ENCODE measurements at places on chromosomes 12 and 14. TPM values are rescaled to one million over a fixed set of nuclear protein-coding genes. Genes with fewer than 3 reads are reported as not detected.

GRCh38 chr12:65339161-65339560, 60.7 kb downstream of the MSRB3 start:
- no peaks in the 10 kb centered on the region for H3K36me3 ChIP-seq
- H3K27ac ChIP-seq, result no peak overlapping the region
- DNase-seq, result no peak
- H3K4me1 ChIP-seq, result no peaks in the 10 kb centered on the region
- no peak overlapping the region for H3K4me3 ChIP-seq

DNA sequence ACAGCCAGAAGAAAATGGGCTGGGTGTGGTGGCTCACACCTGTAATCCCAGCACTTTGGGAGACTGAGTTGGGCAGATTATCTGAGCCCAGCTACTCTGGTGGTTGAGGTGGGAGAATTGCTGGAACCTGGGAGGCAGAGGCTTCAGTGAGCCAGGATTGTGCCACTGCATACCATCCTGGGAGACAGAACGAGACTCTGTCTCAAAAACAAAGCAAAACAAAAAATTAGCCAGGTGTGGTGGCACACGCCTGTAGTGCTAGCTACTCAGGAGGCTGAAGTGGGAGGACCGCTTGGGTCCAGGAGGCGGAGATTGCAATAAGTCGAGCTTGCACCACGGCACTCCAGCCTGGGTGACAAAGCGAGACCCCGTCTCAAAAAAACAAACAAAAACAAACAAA, 3.8 kb upstream of the EMP1 start:
- H3K36me3 ChIP-seq, result no peaks in the 10 kb centered on the region
- H3K27me3 ChIP-seq, result no peaks in the 10 kb centered on the region
- peaks cover 43% of the 10 kb centered on the region for H3K4me1 ChIP-seq
- DNase-seq, result no peak

DNA sequence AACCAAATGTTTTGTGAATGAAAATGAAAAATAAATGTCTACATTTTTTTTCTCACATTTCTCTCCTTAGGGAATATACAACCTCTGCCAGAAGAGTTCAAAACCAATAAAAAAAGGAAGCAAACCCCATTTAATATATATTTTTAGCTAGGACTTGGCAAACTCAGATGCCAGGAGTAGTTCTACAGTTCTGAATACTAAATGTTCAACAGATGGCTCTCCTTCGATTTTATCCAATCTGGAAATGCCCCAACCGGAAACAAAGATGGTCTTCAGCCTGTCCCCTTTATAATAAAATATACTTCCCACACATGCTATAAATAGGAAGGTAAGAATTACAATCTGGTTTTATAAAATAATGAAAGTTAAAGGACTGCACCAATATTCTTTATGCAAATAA, 330.4 kb downstream of the MDGA2 start:
- no peaks in the 10 kb centered on the region for H3K27me3 ChIP-seq
- no peak overlapping the region for H3K4me3 ChIP-seq
- DNase-seq, result no peak
- H3K4me1 ChIP-seq, result no peaks in the 10 kb centered on the region

DNA sequence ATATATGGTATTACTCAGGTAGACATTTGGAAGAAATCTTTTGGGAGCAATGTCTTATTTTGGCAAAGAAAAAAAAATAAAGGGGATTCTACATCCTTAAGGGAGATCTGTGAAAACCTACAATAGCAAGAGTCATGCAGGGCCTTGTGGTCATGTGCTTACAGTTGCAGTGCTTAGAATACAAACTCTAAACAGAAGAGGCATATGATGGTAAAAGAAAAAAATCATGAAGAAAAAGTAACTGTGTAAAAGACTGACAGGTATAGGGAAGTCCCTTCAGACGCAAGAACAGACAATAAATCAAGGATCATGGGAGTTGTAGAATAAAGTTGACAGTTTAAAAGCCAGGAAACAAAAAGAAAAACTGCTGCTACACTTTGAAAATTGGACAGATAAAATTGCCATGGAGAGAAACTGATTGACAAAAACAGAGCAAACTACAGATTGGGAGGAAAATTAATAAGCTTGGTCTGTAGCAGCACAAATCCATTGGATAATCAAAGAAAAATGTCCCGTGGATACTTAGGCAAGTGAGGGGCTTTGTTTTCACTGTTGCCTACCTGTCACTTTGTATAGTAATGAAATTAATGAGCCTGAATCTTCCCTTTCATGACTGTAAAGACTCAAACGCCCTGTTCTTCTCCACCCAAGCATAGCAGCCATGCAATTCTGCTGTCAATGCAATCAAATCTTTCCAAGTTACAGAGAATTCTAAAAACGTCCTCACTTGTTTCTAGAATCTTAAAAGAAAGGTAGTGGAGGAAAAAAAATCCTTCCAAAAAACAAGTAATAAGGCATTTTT, 402.0 kb downstream of the SYT1 start:
- H3K4me3 ChIP-seq, result no peak overlapping the region
- no peak overlapping the region for H3K27ac ChIP-seq
- no peaks in the 10 kb centered on the region for H3K36me3 ChIP-seq
- H3K4me1 ChIP-seq, result no peaks in the 10 kb centered on the region
- DNase-seq, result no peak
- H3K27me3 ChIP-seq, result no peaks in the 10 kb centered on the region

DNA sequence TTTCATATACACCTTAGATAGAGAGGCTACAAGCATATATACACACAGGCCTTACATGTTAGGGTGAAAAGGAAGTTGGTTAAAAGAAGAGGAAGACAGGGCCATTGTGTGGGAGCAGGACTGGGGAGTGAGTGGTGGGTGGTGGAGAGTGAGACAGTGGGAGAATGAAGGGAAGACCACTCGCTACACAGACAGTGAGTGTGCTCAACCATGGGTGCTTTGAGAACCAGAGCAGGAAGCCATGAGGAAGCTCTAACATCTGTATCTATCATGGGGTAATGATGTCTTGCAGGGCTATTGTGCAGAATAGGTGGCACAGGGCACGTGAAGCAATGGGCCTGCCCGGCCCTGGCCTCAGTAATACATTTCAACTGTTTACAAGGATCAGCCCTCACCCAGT, 11.4 kb upstream of the KRT74 start:
- no peak overlapping the region for H3K27ac ChIP-seq
- no peaks in the 10 kb centered on the region for H3K36me3 ChIP-seq
- no peaks in the 10 kb centered on the region for H3K27me3 ChIP-seq
- no peak overlapping the region for H3K4me3 ChIP-seq

- no peaks in the 10 kb centered on the region for H3K36me3 ChIP-seq
- H3K4me3 ChIP-seq, result no peak overlapping the region
- H3K4me1 ChIP-seq, result no peaks in the 10 kb centered on the region
- H3K27me3 ChIP-seq, result no peaks in the 10 kb centered on the region
Observed at GRCh38 chr12:73632661-73633060, 905.0 kb upstream of the ATXN7L3B start.

DNA sequence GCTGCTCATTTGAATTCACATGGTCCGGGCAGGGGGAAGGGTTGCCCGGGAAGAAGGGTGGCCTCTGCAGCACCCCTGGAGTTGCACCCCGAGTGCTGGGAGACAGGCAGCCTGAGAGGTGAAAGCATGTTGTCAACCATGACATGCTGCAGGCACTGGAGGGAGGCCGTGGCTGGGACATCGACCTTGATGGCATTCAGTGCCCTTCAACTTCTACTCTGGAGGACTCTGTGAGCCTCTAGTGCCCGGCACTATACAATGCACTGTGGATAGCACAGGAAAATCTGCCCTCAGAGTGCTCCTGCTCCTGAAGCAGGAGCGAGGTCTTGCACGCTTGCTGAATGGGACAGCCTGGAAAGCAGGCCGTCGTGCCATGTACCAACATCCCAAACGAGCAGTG, 359.3 kb upstream of the FKBP4 start:
- no peaks in the 10 kb centered on the region for H3K4me1 ChIP-seq
- DNase-seq, result no peak
- no peak overlapping the region for H3K27ac ChIP-seq
- H3K4me3 ChIP-seq, result no peak overlapping the region

- H3K4me1 ChIP-seq, result peaks cover 12% of the 10 kb centered on the region
- peaks cover 23% of the 10 kb centered on the region for H3K36me3 ChIP-seq
- no peak overlapping the region for H3K27ac ChIP-seq
- no peak overlapping the region for H3K4me3 ChIP-seq
- no peak for DNase-seq
Observed at GRCh38 chr14:65084554-65085505, 17.5 kb downstream of the MAX start.

GRCh38 chr12:14954269-14954668, 7.1 kb downstream of the ARHGDIB start:
- H3K4me1 ChIP-seq, result peaks cover 54% of the 10 kb centered on the region
- DNase-seq, result no peak
- no peak overlapping the region for H3K4me3 ChIP-seq
- no peaks in the 10 kb centered on the region for H3K27me3 ChIP-seq
- peak overlapping the region; percentile 86 for H3K27ac ChIP-seq

GRCh38 chr12:109192358-109192757, 76.0 kb downstream of the ACACB start:
- no peak overlapping the region for H3K4me3 ChIP-seq
- no peaks in the 10 kb centered on the region for H3K4me1 ChIP-seq
- H3K27me3 ChIP-seq, result no peaks in the 10 kb centered on the region
- peaks cover 84% of the 10 kb centered on the region for H3K36me3 ChIP-seq

DNA sequence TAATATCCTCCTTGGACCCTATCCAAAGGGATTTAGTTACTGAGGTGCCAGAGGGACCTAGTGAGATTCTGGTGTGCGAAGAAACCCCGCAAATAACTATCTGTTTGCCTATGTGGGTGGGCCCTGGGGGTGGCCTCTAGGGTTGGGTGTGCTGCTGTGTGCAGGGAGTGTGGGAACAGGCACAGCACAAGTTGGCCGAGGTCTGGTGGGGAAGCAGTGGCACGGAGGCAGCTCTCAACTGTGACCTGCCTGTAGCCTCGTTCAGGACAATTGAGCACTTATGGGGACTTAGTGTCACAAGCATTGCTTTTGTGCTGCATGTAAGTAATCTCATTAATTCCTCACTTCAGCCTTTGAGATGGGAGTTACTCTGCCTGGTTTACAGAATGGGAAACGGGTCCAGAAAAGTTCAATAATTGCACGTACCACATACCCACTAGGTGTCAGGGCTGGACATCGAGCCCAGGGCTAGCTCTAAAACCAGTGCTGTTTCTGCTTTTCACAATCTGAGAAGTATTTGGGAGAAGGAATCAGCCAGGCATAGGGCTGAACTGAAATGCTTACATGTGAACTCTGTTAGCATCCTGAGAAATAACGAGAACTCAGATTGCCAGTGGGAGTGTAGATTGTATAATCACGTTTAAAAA, 58.8 kb downstream of the TECPR2 start:
- H3K4me3 ChIP-seq, result no peak overlapping the region
- no peak for DNase-seq
- H3K4me1 ChIP-seq, result no peaks in the 10 kb centered on the region
- no peaks in the 10 kb centered on the region for H3K36me3 ChIP-seq
- H3K27ac ChIP-seq, result no peak overlapping the region
- no peaks in the 10 kb centered on the region for H3K27me3 ChIP-seq

DNA sequence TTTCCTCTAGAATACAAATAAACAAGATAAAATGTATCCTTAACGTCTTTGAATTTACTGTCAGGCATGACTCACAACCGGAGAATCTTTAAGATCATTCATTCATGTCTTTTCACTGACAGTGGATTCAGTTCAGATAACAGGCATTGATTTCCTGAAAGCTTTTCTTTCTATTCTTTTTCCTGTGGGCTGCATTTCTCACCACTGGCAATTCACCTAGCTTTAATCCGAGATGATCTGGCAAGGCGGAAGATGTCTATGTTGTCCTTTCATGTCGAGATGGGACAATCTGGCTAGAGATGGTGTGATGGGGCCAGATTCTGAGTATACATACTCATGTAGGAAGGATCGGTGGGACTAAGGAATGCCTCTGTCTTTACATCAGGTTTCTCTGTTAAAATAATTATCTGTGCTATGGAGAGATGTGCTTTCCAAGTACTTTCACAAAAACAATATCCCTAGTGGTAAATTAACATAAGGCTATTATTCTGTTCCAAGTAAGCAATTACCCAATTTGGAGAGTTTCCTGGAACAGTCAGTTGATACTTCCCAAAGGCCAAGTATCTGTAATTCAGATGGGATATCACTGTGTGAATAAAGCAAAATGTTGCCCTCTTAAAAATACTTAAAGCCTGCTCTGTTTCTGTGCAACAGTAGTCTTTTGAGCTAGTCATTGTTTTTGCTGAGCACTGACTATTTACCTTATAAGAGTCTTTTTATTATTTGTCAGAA, 17.8 kb downstream of the ACSS3 start:
- H3K27ac ChIP-seq, result no peak overlapping the region
- peaks cover 5% of the 10 kb centered on the region for H3K4me1 ChIP-seq
- no peaks in the 10 kb centered on the region for H3K27me3 ChIP-seq
- DNase-seq, result no peak

DNA sequence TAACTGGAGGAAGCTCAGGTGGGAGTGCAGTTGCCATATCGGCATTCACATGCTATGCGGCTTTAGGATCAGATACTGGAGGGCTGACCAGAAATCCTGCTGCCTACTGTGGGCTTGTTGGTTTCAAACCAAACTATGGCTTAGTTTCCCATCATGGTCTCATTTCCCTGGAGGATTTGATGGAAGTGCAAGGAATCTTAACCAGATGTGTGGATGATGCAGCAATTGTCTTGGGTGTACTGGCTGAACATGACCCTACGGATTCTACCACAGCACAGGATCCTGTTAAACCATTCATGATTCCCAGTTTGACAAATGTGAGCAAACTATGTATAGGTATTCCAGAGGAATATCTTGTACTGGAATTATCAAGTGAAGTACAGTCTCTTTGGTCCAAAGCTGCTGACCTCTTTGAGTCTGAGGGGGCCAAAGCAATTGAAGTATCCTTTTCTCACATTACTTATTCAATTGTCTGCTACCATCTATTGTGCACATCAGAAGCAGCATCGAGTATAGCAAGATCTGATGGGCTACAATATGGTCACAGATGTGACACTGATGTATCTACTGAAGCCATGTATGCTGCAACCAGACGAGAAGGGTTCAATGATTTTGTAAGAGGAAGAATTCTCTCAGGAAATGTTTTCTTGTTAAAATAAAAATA, 42.9 kb downstream of the RALGAPA1 start:
- peaks cover 6% of the 10 kb centered on the region for H3K36me3 ChIP-seq
- no peaks in the 10 kb centered on the region for H3K27me3 ChIP-seq

Gene ALX1
- not detected for total RNA-seq

Gene DPPA3
- not detected for total RNA-seq

Gene PLEKHD1
- total RNA-seq, result 4.3 TPM

Gene LAG3
- total RNA-seq, result not detected

Gene MYF6
- total RNA-seq, result not detected

Gene RDH5
- total RNA-seq, result 9.7 TPM

Gene SPTSSA
- total RNA-seq, result 30.6 TPM

Gene SIX1
- 2.2 TPM for total RNA-seq

Gene TAMALIN
- 15.0 TPM for total RNA-seq
